ENCODE measurements at places on chromosomes 5 and 9.

DNA sequence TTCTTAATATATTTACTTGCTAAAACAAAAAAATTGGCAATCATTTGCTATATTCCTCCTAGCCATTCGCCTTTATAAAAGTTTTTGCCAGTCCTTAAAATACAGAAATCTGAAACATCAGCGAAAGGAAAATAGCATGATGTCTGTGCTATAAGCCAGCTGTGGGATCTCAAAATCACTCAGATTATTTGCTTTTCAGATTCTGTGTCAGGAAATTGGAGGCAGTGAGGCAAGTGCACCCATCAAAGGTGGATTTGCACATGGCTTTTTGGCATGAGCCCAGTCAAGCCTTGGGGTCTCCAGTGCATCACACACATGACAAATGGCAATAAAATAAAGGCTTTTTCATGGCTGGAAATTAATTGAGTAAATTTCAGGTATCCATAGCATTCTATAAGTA is 196.8 kb upstream of the DAPK1 start:
- DNase-seq, result no peak

DNA sequence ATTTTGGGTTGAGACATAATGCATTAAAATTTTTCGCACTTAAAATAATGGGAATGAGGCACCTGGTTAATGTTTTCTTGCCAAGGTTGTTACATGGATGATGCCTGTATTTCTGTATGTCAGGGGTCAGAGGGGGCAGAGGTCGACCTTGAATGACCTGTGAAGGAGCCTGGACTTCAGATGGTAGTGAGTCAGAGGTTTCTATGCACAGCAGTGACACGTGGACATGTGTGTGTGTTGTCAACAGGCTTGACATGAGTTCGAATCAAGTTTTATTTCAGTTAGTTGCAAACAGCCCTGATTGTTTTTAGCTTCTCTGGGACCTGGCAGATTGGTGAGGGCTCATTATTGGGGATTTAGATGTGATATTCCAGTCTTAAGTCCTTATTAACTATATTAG is 3.6 kb downstream of the IL5 start:
- DNase-seq, result no peak

DNA sequence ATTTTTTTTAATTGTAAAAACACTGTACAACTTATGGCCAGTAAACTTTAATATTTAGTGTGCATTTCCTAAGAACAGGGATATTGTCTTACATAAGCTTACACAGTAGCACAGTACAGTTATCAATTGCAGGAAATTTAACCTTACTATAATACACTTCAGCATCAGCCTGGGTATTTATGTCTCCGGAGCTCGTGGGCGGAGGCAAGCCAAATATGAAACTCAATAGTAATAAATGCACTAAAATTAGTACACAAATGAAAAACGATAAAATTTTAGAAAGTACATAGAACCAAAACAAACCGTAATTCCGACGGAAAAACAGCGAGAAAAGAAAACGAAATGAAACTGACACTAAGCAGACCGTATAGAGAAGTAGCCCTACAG is 91.2 kb downstream of the ANXA2R start:
- DNase-seq, result no peak

GRCh38 chr5:140039561-140039960 is 3.5 kb downstream of the NRG2 start:
- DNase-seq, result no peak

DNA sequence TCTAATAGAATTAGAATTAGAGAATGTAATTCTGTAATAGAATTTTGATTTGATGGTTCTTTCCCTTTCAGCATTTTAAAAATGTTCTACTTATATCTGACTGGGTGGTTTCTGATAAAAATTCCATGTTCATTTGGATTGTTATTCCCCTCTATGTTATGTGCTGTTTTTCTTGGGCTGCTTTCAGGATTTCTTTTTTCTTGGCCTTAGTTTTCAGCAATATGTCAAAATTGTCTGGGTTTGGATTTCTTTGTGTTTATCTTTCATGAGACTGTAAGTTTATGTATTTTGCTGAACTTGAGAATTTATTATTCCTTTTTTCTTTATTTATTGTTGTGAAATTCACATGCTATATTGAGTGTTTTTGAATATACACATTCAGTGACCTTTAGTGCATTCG is 189.1 kb downstream of the RANBP17 start:
- DNase-seq, result no peak

- no peak for DNase-seq
Measured at GRCh38 chr9:136945333-136946227, 537 bp downstream of the C8G start.

- DNase-seq, result no peak
Measured at GRCh38 chr5:62920856-62921255, 342.2 kb downstream of the LRRC70 start.

Measured in activated CD4-positive, alpha-beta T cell treated with anti-CD3 and anti-CD28 coated beads, Interleukin-2, amount 50 U/mL, for 24 hours (primary cell).